ENCODE measurements at places on chromosomes 5 and 9.

GRCh38 chr9:137892424-137893191 lies 15.0 kb downstream of the CACNA1B start:
- no peak for DNase-seq

- DNase-seq = no peak
Observed at GRCh38 chr5:55636683-55637082, 75.4 kb downstream of the SLC38A9 start.

- DNase-seq = no peak
Observed at GRCh38 chr5:125199373-125199772, 452.9 kb upstream of the ZNF608 start.

- DNase-seq = no peak
Observed at GRCh38 chr5:142576303-142576702, 109.6 kb downstream of the FGF1 start.

DNA sequence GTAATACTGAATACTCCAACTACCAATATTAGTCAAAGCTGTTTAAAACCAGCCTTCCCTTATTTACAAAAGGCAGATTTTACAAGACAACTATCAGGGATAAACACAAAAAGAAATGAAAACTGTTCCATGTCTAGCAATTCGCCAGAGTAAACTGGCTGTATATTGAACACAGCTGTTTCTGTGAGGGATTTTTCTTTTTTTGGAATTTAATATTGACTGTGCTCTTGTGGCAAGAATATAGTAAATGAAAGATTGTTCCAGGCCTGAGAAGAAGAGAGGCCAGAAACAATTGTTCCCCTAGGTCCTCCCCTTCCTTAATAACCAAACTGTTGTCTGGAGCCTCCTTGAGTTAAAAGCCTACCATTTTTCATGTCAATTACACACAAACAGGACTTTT lies 188.6 kb downstream of the PDE4D start:
- DNase-seq = no peak

- DNase-seq = no peak
Observed at GRCh38 chr9:108158236-108158995, 668.8 kb upstream of the KLF4 start.

- no peak for DNase-seq
Observed at GRCh38 chr5:133907075-133907474, 61.4 kb downstream of the C5orf15 start.

DNA sequence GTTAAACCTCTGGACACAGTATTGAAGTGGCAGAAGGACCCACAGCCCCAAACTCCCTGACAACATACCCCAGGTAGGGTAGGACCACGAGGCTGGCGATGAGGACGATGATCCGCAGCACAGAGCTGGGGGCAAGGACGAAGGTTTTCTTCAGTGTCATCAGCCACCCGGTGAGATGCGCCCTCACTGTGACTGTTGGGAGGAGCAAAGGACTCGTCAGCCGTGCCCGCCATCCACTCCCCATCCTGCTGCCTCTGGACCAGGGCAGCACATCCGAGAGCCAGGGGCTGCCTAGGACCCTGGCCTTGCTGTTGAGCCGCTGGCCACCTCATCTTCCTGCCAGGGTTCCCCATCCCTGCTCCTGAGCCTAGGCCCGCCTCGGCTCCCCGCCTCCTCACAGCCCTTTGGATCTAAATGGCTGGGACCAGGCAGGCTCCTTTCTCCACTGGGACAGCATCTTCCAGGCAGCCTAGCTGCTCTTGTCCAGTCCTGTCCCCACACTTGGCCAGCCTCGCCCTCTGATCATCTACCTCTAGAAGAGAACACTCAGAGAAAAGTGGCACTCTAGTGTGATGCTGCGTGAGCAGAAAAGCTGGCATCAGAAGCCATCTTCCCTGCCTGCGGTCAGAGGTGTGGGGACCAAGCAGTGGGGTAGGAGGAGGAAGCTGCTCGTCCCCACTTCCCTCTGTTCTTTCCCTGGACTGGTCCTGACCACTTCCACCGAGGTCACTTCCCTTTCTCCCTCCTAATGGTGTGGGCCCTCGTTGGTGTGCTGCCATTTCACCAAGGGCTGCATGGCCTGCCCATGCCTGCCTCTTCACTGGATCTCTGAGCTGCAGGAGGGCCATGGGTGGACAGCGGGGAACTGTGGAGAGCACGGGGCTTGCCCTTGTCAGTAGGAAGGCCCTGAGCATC lies 49.2 kb downstream of the OTULIN start:
- no peak for DNase-seq

- DNase-seq = no peak
Observed at GRCh38 chr9:105973951-105974351, 279.6 kb downstream of the TMEM38B start.

GRCh38 chr5:124839371-124839998 lies 93.0 kb upstream of the ZNF608 start:
- no peak for DNase-seq

DNA sequence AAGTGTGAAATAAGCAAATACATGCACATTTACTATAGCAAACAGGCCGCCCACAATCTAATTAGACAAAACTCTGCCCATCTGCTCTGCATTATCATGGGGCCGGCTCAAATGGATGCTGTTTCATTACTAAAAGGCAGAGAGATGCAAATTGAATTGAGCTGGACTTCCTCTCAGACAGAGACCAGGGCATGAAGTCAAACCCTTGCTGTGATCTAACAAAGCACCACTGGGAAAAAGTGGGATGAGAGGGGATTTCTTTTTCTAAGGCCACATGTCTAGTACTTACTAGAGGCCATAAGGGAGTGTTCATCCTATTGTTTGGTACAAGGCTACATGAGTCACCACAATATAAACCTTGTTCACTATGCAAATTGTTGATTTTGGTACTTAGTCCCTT lies 614.7 kb downstream of the ISL1 start:
- DNase-seq = no peak

GRCh38 chr9:133507246-133507965 lies 17.4 kb downstream of the MYMK start:
- no peak for DNase-seq

DNA sequence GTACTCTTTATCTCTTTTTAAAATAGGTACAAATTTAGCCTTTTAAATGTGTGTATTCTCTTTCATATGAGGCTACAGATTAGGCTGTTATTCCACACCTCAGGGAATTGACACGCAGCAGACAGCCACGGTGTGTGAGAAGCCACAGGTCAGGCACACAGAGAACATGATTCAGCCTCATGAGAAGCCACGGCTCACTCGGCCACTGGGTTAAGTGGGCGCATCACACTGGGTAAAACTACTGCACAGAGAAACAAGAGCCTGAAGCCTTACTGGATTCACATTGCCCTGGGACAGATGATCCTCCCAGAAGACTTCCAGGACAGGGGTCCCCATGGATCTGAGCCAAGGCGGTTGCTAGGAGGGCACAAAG lies 28.2 kb downstream of the LPCAT1 start:
- no peak for DNase-seq

DNA sequence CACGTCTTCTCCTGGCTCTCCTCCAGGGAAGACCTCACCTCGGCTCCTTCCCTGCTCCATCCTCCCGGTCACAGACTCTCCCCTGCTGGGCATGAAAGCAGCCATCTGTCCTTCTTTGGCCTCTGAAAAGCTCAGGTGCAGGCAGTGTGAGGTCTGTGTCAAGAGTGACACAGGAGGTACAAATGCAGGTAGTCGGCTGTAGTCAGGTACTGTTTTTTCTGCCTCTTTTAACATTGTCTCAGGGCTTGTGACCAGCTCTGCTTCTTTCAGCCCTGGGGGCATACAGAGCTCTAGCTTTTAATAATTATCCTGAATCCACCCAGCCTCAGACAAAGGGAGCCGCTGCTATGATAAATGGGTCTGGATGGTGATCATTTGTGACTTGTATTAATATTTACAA lies 46.4 kb downstream of the C5orf15 start:
- DNase-seq = no peak

DNA sequence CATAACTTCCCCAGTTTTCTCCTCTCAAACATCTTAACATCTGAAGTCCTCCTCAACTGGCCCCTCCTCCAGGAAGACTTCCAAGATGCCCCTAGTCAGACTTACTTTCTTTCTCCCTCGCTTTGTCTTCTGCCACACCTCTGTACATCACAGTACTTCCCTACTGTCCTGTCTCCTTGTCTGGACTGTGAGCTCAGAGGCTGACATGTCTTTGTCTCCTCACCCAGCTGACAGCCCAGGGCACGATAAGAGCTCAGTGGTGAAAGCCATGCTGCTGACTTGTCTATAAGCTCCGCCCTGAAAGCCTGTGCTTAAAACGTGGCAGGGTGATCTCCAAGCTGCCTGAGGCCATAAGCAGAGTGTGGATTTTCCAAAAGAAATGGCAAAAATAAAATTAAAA lies 33.0 kb upstream of the SLC25A51 start:
- no peak for DNase-seq

DNA sequence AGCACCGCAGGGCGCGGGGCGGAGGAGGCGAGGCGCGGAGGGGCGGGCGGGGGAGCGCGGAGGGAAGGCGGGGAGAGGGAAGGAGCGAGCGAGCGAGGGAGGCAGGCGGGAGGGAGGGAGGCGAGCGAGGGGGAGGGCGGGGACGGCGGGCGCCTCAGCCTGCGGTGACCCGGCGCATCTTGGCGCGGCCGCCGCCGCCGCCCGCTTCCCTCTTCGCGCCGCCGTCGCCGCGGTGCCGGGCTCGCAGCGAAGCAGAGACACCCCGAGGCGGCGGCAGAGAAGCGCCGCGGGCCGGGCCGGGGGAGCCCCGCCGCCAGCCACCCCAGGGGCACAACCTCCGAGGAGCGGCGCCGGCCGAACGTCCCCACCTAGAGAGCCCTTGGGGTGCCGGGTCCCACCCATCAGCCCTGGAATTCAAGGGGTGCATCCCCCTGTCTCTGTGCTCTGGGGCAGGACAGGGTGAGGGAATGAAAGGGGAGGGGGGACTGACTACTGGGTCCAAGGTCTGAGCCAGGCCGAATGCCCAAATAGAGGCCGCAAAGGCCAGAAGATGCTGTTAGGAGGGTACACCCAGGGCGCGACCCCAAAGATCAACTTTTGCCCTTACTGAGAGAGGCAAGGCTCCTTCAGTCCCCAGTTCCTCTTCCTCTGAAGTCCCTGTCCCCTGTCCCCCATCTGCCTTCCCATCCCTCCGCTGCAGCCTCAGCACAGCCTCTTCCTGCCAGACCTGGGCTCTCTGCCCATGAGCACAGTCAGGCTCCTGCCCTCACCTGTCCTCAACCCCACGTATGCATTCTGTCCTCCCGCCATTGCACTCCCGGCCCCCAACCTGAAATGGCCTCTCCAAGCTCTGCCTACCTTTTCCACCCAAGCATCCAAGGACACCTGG lies at the start of gene ADAMTS2:
ADAMTS2 (minus strand) TSS at position 29 of the 889 bp plus-strand sequence. CDS start 133 bp downstream, outside the sequence.
- DNase-seq = no peak

DNA sequence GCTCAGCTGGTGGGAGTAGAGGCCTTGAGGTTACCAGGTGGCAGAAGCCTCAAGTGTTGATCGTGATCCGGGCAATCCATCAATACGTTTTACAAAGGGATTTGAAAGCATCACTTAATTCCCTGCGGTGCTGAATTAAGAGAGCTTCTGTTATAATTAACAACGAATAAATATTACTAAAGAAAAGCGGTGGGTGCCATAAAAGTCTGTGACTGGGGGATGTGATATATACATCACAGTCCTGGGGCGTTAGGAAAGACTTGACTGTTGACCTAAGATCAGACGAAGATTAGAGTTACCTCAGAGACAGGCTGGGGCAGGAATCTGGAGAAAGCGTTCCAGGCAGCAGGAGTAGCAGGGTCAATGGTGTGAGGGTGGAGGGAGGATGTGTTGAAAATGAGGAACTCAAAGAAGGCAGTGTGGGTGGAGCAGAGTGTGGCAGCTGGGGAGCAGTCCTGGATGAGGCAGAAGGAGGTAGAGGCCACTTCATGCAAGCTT lies 6.7 kb upstream of the C5orf63 start:
- no peak for DNase-seq

GRCh38 chr9:76292246-76292645 lies 102.0 kb downstream of the RFK start:
- no peak for DNase-seq

- DNase-seq = no peak
Observed at GRCh38 chr5:125717209-125717608, 706.0 kb upstream of the GRAMD2B start.

GRCh38 chr5:107487056-107487542 lies 183.6 kb downstream of the EFNA5 start:
- no peak for DNase-seq

GRCh38 chr9:73237140-73237539 lies 85.5 kb downstream of the ANXA1 start:
- no peak for DNase-seq

- no peak for DNase-seq
Observed at GRCh38 chr5:110034056-110034600, 344.4 kb downstream of the MAN2A1 start.

DNA sequence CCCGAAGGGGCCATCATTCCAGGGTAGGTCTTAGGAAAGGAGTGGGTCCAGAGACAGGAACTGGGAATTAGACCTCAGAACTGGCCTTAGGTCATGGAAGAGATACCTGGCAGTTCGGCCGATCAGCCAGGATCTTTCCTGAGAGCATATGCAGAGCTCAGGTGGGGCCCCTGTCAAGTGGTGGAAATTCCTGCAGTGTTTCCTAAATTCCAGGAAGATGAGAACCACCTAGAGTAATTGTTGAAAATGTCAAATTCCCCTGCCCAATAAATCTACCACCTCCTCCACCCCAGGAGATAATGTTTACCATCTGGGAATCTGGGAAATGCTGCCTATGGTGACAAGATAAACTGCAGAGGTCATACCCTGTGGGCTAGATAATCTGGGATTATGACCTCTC lies 14.6 kb downstream of the TMEM171 start:
- no peak for DNase-seq

- no peak for DNase-seq
Observed at GRCh38 chr5:95870105-95870672, 47.7 kb upstream of the GLRX start.

DNA sequence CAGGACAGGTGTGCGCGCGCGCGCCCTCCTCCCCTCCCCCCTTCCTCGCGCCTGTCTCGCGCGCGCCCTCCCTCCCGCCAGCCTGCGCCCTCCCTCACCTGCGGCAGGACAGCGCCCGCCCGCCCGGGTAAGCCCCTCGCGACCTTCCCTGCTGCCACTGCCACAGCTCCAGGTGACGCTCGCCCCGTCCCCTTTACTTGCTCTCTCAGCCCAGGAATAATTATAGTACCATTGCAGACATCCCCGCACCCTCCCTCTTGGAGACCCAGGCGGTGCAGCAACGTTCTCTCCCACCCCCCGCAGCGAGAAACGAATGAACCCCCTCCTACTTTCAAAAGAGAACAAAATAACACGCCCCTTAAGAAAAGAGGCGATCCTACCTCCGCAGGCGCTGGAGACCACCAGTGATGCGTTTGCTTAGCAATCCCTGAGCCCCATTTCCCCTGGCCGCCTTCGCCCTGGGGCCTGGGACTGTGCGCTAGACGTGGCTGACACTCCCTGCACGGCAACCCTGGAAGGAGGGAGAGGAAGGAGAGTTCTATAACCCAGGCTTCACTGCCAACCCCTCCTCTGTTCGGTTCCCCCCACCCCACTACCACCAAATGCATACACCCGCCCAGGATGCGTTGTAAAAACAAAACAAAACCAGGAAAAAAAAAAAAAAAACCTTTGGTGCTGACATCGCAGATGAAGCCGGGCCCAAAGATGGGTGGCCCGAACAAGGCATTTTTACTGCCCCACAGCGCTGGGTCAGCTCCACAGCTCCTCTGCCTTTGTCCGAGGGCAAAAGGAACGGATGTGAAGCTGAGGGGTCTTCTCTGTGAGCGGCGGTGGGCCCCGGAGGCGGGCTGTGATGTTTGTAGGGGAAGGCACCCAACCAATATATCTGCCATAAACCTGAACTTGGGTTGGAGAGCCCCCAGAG lies 5.6 kb upstream of the PURA start:
- no peak for DNase-seq

Data from thoracic aorta (tissue), 2 donors.